Right ventricle myocardium inferior (tissue), 1 donor: ENCODE measurements at places on chromosomes 16 and 17. TPM values are rescaled to one million over a fixed set of nuclear protein-coding genes. Genes with fewer than 3 reads are reported as not detected.

The PRSS53 gene
- total RNA-seq, result 0.62 TPM

The MEIOB gene
- total RNA-seq, result not detected

The CACNG1 gene
- total RNA-seq, result not detected

The CCL5 gene
- 1.7 TPM for total RNA-seq

The SHBG gene
- total RNA-seq, result 0.35 TPM

The CACNG4 gene
- not detected for total RNA-seq

The SOX9 gene
- total RNA-seq, result 13.8 TPM

The AFMID gene
- total RNA-seq, result 38.2 TPM

The DPEP1 gene
- total RNA-seq, result not detected

The PNMT gene
- total RNA-seq, result 5.1 TPM

The PAQR4 gene
- 11.4 TPM for total RNA-seq

The CARD14 gene
- not detected for total RNA-seq

The TAC4 gene
- 0.43 TPM for total RNA-seq

The CDRT15L2 gene
- not detected for total RNA-seq

The MT1H gene
- total RNA-seq, result not detected

The SLC5A2 gene
- total RNA-seq, result not detected

The SCGB1C2 gene
- total RNA-seq, result not detected

The KRTAP4-3 gene
- total RNA-seq, result not detected

The ACACA gene
- 13.3 TPM for total RNA-seq

The RHBDF1 gene
- total RNA-seq, result 24.5 TPM

The CEMP1 gene
- total RNA-seq, result not detected

The CPSF4L gene
- not detected for total RNA-seq
